Activated CD4-positive, alpha-beta T cell treated with anti-CD3 and anti-CD28 coated beads, Interleukin-2, amount 50 U/mL, for 24 hours (primary cell): ENCODE measurements at places on chromosomes 11 and 22.

- no peak for DNase-seq
Measured at GRCh38 chr11:27124514-27125264, 84.1 kb downstream of the BBOX1 start.

GRCh38 chr11:127993788-127994187, 593.6 kb downstream of the ETS1 start:
- no peak for DNase-seq

- no peak for DNase-seq
Measured at GRCh38 chr11:9675691-9676090, 11.8 kb downstream of the SWAP70 start.

DNA sequence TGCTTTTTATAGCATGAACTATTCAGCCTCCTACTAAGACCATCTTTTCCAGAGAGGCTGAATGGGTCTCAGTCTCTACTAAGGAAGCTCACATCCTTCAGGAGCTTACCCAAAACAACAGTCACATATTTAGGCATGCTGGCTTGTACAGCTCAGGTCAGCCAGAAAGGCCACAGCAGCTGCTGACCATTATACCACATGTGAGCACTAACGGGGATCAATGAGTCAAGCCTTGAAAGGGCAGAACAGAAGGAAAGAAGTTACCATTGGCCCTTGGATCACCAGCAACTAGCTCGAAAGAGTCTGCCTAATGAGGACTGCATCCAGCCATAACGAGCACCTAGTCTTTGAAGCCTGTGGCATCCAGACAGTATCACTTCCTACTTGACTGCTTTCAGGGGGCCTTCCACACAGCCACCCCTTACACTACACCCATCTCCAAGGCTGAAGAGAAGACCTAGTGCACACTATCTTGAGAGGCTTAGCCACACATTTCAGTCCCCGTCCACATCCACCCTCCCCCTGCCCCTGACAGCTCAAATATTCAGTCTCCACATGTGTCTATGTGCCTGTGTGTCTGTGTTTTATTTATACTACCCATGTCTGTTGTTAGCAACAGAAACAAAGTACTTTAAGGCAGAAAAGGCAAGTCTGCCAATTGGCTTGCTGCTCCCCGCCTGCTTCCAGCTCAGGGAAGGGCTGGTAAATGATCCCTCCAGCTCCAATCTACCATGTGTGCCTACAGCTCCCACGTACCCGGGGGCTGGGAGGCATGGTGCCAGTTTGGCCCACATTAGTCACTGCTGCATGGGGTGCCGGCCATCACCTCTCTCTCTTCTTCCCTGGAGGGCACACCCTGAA, 95.5 kb downstream of the RPL27A start:
- no peak for DNase-seq

GRCh38 chr11:63919267-63920125, 2.5 kb upstream of the RCOR2 start:
- no peak for DNase-seq

GRCh38 chr11:390175-390574, 3.8 kb upstream of the PKP3 start:
- no peak for DNase-seq
